ENCODE measurements at places on chromosomes 3 and 15. TPM values are rescaled to one million over a fixed set of nuclear protein-coding genes. Genes with fewer than 3 reads are reported as not detected.

The DNAJA4 gene
- total RNA-seq: 0.09 TPM

DNA sequence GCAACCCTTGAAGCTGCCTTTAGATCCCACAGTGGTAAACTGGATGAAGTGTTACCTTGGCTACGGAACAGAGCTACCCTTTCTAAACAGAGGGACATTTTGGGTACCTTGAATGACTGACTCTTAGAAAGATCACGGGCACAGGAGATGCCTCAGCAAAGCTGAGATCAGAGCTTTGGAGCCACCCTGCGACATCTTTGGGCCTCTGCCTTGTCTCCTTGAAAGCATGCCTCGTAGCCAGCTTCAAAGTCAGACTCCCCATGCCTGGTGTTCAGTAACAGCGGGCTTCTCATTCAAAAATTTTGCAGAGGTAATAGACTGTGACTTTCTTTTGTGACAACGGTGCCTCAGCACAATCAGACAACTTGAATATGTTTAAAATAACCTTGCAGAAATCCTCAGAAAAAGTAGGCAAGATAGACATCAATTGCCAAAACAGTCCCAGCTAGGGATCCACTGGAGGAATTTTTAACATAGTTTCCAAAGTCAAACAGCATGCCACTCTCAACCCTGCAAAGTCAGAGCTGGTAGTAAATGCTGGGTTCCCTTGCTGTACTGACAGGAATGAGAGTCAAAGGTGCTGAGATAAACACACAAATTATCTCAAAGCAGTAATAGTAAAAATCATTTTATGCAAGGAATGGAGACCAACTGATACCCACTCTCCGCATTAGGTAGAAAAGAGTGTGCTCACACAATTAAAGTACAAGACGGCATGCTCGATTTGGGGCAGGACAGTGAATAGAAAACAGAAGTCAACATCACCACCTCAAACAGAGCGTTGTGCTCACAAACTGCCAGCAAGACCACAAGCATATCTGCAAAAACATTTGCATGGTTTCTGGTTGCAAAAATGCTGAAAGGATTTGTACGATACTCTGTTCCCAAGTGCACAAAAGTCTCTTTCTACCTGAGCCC lies 82.1 kb downstream of the MYO1E start:
- H3K4me1 ChIP-seq: peaks cover 53% of the 10 kb centered on the region
- no peak overlapping the region for H3K4me3 ChIP-seq
- H3K36me3 ChIP-seq: 0 out of 2 replicates have a peak, but pooled peaks cover under 1% of the 10 kb centered on the region

GRCh38 chr15:36598529-36599177 lies 19.2 kb downstream of the CDIN1 start:
- H3K27ac ChIP-seq: no peak overlapping the region
- H3K4me1 ChIP-seq: peaks cover 12% of the 10 kb centered on the region
- H3K36me3 ChIP-seq: no peaks in the 10 kb centered on the region
- H3K27me3 ChIP-seq: no peaks in the 10 kb centered on the region
- no peak for DNase-seq

GRCh38 chr3:189301479-189301878 lies 129.7 kb downstream of the TPRG1 start:
- H3K36me3 ChIP-seq: no peaks in the 10 kb centered on the region
- H3K4me1 ChIP-seq: peaks cover 6% of the 10 kb centered on the region
- no peak for DNase-seq

The SETD5 gene
- 49.3 TPM for total RNA-seq
